RPMI7951 (cell line): ENCODE measurements at places on chromosomes 12 and 14.

- DNase-seq, result peak; percentile 55
These were observed 24.7 kb downstream of the ITPK1 start for GRCh38 chr14:93090826-93091555.

DNA sequence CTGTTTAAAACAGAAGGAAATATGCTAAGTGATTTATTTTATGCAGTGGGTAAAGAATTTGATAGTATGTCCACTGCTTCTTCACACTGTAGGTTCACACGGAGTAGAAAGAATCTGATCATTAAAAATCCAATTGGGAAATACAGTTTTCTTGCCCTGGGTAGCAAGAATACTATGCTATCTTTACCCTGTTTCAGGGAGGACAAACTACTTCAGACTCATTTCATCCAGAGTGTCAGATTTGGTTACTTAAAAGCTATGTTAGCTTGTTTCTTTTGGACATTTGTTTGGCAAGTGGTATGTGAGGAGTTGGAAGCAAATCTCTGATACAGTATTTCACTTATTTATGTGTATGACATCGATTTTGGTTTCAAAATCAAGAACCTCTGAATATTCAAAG lies 4.3 kb downstream of the FRS2 start:
- no peak for DNase-seq

GRCh38 chr14:85625925-85626585 lies 96.1 kb downstream of the FLRT2 start:
- no peak for DNase-seq

- no peak for DNase-seq
These were observed 119.6 kb downstream of the GCH1 start for GRCh38 chr14:54782751-54783659.

- DNase-seq, result peak; percentile 97
These were observed 232.6 kb upstream of the TBX3 start for GRCh38 chr12:114916541-114916940.

DNA sequence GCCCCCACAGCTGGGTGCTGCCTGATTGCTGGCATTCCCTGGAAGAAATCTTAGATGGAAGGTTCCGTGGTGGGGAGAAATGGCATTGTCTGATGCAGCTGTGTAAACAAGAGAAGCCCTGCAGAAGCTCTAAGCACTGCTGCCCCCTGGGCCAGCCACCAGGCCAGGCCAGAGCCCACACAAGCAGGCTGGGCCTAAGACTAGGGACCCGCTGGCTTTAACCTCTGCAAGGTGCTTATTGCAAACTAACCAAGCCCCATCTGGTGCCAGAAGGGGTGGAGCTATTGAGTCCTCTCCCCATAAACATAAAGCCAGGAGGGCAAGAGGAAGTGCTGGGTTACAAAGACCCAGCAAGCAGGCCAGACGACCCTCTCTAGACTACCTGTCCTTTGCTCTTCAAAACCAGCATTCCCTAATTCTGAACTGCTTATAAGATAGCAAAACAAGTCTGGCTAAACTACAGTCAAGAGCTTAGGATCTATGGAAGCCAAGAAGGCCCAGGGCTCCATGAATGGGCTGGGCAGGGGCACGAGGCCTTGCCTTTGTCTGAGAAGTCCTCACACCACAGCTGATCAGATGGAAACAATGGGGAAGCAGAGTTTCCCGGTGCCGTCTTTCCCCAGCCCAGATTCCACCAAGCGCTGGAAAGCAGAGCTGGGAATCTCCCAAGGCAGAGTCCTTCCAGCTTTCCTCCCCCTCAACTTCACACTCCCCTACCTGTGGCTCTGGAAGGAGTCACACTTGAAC lies 28.8 kb downstream of the P2RX4 start:
- DNase-seq, result no peak

DNA sequence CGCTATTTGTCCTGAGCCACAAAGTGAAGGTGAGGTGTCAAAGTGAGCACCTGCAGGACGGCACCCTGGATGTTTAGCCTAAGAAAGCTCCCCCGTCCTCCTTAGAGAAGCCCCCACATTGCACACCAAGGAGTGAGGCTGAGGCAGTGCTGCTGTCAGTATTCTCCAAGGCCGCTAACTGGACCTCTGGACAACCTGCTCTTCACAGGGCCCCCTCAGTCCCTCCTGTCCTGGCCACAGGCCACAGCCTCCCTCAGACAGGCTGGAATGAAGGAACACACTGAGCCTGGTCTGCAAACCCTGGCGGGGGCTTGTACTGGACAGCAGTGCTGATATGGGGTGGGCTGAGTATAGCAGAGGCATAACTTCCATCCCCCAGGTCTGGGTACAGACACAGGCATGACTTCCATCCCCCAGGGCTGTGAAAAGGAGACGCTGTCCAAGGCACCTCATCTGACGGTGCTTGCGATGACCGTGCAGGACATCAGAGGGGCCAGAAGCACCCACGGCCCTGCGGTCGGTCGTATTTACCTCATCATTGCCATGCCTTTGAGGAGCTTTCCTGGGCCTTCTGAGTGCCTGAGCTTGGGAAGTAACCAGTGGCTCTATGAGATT lies 82.4 kb upstream of the DIO3 start:
- no peak for DNase-seq

DNA sequence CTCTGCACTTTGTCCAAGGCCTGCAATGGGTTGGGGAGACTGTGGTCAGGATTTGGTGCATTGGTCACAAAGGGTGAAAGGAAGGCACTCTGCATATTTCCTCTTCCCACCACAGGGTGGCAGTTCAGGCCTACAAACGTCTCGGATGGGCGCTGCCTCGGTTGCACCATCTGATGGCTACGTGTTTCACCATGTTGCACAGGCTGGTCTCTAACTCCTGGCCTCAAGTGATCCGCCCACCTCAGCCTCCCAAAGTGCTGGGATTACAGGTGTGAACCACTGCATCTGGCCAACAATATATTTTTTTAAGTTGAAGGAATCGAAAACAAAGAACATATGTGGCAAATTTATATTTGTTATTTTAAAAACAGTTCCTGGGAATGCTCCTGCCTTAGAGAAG lies 35.1 kb downstream of the TMBIM6 start:
- peak; percentile 65 for DNase-seq

DNA sequence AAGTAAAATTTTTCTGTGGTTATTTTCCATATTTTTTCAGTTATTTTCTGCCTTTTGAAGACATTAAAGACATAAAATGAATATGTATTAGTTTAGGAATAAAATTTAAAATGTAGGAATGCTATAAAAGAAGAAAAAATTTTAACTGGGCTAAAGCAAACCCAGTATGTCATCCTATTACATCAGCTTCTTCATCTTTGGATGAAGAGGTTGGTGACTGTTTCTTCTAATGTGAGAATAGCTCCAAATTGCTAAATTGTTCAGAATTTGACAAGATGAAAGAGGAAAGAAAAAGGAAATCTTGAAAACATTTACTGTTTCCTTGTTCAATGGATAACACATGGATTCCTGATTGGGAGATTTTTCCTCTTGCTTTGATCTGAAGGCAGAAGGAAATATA lies 52.7 kb upstream of the PZP start:
- DNase-seq, result no peak

- DNase-seq, result peak; percentile 58
These were observed 283.3 kb upstream of the PWP1 start for GRCh38 chr12:107402041-107403022.

DNA sequence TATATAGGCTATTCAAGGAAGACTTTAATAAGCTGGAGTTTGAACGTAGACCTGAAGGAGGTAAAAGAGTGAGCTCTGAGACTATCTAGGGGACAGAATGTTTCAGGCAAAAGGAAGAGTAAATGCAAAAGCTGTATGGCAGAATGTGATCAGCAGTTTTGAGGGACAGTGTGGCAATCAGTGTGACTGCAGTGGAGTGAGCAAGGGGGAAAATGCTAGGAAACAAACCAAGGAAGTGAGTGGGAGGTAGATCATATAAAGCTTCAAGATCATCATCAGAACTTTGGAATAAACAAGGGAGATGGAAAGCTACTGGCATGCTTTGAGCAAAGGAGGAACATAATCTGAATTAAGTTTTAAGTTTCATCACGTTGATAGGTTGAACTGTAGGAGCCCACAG lies 67.5 kb upstream of the BTG1 start:
- no peak for DNase-seq

DNA sequence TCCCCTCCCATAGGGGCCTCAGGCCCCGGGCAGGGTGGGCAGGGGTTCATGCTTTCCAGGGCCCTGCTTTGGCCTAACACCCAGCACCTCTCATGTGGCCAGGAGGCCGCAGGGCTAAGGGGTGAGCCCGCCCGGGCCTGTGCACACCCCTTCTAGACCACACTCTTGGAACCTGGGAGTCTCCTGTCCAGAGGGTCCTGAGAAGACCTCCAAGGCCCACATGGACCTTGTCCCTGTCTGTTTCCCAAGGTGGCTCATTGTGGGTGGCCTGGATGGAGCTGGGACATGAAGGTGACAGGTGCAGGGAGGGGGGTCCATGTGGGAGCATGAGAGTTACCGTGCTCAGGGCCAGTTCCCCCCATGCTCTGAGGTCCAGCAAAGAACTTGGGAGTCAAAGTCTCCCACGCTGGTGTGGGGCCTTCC lies 11.6 kb downstream of the DLK1 start:
- DNase-seq, result no peak

GRCh38 chr12:101969-102878 lies 35.7 kb downstream of the IQSEC3 start:
- no peak for DNase-seq

- DNase-seq, result no peak
These were observed 104.6 kb downstream of the DAAM1 start for GRCh38 chr14:59292921-59293534.

DNA sequence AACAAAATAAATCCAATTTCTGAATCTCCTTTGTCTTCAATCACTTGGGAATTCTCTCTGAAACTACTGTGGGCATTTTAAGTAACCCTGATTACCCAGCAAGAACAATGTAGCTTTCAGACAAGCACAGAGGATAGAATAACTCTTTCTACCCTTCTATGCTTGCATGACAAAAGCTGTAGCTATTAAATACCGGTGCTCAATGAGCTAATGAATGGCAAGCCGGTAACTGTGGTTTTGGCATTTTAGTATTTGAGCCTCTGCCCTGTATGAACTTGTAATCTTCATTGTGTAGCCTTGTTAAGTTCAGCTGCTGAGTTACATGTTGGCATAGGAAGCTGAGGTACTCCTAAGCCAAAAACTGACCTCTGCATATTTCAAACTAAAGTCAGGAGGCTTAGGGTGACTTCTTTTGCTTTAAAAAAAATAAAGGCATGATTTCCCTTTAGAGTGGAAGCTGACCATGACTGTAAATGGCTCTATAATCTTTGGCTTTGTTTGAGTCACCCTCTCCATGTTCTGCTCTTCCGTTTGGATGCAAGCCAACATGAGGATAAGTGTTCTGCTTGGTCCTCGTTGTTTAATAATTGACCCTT lies 171.0 kb upstream of the HIF1A start:
- peak; percentile 90 for DNase-seq

DNA sequence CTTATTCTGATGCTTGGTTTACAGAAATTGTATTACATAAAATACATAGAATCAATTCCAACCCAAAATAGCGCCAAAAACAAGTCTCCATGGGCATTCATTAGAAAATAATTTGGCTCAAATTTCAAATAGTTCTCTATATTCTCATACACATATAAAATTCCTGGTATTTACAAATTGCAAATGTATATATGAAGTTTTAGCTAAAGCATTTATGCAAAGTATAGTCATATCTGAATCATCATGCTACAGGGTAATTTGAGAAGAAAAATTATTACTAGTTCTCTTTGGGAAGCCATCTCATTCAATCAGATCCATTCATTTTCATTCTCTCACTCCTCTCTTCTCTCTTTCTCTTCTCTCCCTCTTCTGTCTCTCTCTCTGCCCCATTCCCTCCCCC lies 257.8 kb downstream of the DPF3 start:
- DNase-seq, result no peak

DNA sequence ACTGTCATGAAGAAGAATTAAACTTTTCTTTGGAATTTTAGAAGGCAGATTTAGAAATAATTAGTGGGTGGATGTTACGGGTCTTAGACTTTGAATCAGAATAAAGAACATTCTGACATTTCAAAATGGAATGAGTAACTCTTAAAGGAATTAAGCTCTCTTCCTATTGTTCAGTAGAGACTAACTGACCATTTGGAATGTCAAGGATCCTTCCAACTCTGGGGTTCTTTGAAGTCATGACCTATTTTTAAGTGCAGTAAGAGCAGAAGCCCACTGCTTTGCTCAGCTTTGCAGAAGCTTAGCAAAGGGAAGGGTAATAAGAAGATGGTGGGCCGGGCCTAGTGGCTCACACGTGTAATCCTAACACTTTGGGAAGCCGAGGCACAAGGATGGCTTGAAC lies 4.0 kb downstream of the CHURC1 start:
- no peak for DNase-seq

DNA sequence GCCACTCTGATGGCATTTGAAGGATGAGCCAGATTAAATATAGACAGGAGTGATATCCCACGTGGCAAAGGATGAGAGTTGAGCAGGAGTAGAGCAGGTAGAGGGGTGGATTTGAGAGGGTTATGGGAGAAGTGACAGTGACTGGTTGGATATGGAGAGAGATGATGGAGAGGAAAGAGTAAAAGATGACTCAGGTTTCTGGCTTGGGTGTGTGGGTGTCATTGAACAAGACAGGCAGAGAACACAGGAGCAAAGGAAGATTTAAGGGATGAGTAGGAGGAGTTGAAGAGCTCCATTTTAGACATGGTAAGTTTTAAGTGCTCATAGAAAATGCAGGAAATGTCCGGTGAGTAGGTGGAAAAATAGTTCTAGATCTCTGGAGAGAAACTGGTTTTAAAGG lies 136.9 kb downstream of the EGLN3 start:
- DNase-seq, result no peak

DNA sequence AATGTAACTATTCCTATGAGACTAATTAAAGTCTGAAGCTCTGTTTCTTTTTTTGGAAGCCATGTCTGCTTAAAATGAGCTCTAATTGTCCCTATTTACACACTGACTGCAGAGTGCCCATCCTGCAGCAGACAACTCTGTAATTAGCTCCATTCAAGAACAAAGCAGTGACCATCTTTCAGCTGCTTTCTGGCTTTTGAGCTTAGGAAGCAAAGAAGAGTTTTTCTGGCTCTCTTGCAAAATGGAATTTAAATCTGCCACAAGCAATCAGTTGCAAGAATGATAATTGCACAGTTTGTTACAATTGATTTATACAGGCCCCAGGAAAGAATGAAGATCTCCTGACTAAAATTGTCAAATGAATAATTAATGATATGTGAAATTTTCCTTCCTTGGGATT lies 83.4 kb downstream of the GAS2L3 start:
- DNase-seq, result no peak

DNA sequence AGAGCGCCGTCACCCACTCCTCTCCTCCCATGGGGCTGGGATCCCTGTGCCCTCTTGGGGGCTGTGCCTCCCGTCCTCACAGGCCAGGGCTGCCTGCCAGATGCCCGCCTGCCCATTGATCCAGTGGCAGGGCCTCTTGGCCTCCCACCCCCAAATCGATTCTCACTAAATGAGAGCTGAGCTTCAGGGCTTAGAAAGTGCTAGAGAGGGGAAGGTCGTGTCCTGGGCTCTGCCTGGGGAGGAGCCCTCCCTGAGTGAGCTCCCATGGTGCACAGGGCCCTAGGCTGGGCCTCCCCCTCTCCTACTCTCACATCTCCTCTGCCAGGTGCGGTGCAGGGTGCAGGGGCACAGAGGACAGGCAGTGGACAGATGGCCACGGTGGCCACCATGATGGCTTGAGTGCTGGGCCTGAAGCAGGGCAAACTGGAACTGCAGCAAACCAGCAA lies 9.2 kb downstream of the BEGAIN start:
- no peak for DNase-seq
